ENCODE measurements at places on chromosomes 7 and 10.

- DNase-seq: no peak
Observed at GRCh38 chr10:31819391-31819820, 109.2 kb downstream of the ARHGAP12 start.

GRCh38 chr7:74372511-74373111 is 81.1 kb upstream of the GTF2IRD1 start:
- DNase-seq: no peak

DNA sequence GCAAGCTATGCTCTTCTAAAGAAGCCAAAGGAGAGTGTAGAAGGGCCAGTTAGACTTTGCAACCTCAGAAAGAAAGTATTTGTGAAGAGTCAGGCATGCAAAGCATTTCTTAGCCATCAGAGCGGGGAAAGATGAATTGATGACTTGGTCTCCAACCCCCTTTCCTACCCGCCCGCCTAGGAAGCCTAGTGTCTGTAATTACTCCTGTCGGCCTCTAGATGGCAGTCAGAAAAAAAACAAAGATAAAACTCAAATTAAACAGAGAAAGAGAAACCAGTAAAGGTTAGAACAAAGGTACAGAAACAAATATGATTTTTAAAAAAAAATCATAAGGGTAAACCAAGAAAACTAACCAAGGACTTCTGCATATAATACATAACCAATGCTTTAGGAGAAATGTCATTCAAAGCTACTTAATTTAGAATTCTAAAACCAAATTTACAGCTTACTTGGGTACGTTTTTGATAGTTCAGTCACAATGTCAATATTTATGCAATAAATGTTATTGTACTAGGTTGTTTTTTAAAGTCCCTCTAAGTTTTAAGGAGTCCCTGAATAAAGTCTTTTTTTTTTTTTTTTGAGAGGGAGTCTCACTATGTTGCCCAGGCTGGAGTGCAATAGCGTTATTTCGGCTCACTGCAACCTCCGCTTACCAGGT is 97.6 kb downstream of the LYZL1 start:
- peak; percentile 14 for DNase-seq

- no peak for DNase-seq
Observed at GRCh38 chr7:7761340-7761973, 43.0 kb upstream of the RPA3 start.

DNA sequence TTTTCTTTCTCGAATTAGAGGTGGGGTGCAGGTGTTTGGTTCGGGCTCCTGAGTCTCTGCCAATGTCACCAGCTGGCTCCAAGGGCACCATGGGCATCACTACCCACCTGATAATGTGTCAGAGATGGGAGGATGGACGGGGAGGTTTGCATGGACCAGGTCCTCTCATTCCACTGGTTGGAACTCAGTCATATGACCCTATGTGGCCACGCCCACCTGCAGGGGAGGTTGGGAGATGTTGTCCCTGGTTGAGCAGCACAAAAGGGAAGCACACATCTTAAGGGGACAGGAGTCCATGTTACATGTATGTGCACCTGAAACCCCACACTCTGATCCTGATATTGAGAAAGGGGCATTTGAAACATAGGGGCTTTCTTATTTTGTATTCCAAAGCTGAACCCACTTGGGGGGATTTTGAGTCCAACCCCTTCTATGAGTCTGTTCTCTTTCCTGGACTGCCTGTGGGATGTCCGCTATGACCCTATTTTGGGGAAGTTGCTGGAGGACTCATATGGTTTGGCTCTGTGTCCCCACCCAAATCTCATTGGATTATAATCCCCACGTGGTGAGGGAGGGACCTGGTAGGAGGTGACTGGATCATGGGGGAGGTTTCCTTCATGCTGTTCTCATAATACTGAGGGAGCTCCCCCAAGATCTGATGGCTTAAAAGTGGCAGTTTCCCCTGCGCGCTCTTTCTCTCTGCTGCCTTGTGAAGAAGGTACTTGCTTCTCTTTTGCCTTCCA is 66.9 kb upstream of the BAIAP2L1 start:
- no peak for DNase-seq

DNA sequence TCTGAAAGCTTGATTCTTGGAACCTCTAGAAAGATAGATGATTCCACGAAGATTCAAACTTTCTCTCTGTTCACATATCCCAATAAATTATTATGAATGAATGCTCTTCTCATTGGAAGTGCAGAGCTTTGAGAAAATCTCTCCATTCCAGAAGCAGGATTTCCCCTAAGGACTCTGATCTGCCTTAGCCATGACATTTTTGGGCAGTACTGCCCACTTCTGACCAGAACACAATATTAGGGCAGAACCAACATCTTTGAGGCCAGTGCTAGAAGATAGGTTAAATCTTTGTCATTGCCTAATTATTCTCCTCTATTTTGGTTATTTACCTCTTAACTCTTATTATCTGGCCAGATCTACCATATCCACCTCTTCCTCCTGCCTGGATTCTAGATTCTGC is 49.9 kb downstream of the ARMC3 start:
- no peak for DNase-seq

- no peak for DNase-seq
Observed at GRCh38 chr10:105797234-105797890, 1156.3 kb downstream of the SORCS3 start.

- no peak for DNase-seq
Observed at GRCh38 chr7:107201795-107202450, 33.1 kb downstream of the HBP1 start.

- DNase-seq: no peak
Observed at GRCh38 chr10:5927306-5927705, 37.3 kb downstream of the FBH1 start.

DNA sequence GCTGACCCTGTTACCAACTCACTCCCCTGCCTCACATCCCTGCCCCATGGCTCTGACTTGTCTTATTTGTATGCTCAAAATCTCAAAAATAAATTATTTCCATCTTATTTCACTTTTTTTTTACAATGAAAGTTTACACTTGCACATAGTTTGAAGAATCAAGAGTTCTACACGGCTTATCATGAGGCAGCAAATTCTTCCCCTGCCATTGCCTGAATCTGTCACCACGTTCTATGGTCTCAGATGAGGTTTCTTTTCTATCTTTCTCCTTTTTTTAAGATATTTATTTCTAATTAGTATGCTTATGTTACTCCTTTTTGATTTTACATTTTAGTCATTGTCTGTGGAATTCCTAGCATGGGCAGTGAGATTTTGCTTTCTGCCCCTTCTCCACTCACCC is 28.4 kb downstream of the ARHGAP22 start:
- no peak for DNase-seq

GRCh38 chr10:70970830-70971229 is 82.5 kb upstream of the PCBD1 start:
- no peak for DNase-seq

DNA sequence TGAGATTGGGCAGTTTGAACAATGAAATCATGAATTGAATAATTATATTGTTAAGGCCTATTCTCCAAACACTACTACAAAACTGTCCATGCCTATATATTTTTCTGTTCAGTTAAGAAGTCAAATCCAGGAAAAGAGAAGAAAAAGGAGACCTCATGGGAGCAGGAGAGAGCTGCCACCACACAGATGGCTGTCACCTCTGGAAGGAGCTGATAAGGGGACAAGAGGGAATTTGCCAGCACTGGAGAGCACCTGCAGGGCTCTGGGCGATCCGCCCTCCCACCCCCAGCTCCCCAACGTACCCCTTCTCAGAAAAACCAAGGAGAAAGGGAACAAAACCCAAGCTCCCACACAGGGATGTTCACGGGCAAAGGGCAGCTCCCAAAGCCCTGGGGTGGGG is 227.8 kb downstream of the TNS3 start:
- DNase-seq: no peak

DNA sequence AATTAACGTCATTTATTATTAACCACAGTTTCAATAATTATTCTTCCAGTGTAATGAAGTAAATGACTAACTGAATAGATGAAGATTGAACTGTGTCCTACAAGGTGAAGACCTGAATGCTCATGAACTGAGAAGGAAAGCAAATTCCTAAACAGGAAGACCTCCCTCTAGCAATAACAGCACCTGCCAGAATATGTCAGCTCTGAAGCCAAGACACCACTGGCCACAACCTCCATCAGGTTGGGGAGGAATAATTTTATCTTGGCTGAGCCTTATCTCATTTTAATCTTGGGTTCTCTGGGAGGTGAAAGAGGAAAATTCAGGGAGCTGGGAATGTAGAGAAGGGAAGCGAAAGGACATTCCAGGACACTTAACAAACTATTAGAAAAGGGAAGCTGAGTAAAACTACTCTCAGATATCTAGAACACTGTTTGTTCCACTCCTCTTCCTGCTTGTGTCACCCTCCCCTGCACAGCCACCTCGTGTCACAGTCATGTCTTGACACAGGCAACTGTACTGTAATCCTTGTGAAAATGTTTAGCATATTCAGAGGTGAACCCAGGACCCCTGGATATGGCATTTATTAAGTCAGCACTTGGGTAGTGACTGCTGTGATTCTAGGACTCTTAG is 4.6 kb upstream of the SLC13A1 start:
- DNase-seq: no peak
